ENCODE measurements at places on chromosomes 12 and 14.
A peak's percentile ranks its signal among the peaks of the same experiment; 100 is the strongest.

DNA sequence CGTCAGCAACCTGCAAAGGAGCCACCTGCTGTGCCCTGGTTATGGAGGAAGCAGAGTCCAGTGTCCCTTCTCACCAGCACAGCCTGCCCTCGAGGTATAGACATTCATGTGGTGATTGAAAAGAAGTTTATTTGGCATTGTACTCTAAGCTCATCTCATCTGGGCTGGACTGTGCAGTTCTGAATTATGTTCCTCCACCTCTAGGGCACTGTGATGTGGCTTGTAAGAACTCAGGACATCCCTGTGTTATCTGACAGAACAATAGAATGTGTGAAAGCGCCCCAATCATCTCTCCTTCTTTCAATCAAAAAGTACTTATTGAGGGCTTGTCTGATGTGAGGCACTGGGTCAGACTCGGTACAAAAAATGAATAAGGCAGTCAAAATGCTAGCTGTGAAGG lies 140.1 kb downstream of the DHRS2 start:
- DNase-seq, result no peak

- DNase-seq, result no peak
These were observed 15.3 kb upstream of the SPSB2 start for GRCh38 chr12:6888360-6888759.

- no peak for DNase-seq
These were observed 63.1 kb downstream of the C12orf75 start for GRCh38 chr12:105393587-105393986.

DNA sequence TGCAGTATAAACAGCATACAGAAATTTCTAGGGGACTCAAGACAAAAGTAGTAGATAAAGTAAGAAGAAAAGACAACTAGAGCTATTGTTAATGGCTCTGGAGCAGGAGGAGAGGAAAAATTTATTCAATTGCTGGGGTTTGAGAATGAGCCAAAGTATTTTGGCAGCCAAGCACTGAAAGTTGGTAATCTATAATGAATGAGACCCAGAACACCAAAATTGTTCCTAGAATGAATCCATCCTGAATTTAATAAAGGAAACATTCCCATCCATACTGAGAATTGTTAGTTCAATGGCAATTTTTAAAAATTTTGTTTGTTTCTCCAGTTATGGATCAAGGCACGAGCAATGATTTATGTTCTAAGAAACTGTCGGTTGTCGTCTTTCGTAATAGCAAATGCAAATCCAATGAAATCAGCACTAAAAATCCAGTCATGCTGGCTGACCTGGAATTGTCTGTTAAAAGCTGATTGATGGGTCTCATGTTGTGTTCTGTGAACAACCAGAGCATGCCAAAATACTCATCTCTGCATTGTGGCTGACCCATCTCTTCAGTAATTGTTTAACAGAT lies 170.9 kb upstream of the LMNTD1 start:
- no peak for DNase-seq

GRCh38 chr14:75126121-75126544 lies 715 bp downstream of the NEK9 start:
- peak; percentile 48 for DNase-seq

GRCh38 chr12:49673446-49674317 lies 33.5 kb downstream of the FMNL3 start:
- DNase-seq, result no peak

GRCh38 chr12:53670971-53671370 lies 4.9 kb downstream of the ATP5MC2 start:
- no peak for DNase-seq

DNA sequence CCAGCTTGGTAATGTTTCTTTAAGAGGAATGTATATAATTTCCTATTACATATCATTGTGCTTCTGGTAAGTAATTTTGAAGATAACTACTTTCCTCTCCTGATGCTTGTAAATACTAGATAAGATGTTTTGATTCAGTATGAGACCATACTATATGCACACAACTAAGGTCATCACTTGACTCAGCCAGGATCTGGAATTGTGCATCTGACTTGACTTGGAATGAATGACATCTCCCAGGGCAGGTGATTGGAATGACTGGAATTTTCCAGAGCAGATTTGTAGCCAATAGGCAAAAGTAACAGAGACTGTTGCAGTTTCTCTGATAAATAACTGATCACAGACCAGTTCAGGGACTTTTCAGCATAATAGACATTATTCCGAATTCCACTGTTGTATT lies 11.1 kb downstream of the BEST3 start:
- no peak for DNase-seq

- no peak for DNase-seq
These were observed 460 bp upstream of the SYNE2 start for GRCh38 chr14:63852271-63852816.

GRCh38 chr14:92906420-92906819 lies 16.5 kb upstream of the CHGA start:
- no peak for DNase-seq

- DNase-seq, result peak; percentile 72
These were observed 10.6 kb upstream of the TNFRSF1A start for GRCh38 chr12:6352193-6353173.

DNA sequence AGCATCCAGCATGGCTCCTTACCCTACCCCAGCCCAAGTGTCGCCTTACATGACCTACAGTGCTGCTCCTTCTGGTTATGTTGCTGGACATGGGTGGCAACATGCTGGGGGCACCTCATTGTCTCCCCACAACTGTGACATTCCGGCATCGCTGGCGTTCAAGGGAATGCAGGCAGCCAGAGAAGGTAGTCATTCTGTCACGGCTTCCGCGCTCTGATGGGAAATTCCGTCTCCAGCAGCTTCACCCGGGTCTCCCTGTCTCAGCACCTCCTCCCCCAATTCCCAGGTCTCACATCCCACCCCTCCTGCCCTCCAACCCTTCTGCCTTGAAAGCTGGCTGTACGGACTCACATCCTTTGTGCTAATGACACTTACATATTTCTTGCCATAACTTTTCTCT lies 14.6 kb downstream of the PAX9 start:
- DNase-seq, result no peak

DNA sequence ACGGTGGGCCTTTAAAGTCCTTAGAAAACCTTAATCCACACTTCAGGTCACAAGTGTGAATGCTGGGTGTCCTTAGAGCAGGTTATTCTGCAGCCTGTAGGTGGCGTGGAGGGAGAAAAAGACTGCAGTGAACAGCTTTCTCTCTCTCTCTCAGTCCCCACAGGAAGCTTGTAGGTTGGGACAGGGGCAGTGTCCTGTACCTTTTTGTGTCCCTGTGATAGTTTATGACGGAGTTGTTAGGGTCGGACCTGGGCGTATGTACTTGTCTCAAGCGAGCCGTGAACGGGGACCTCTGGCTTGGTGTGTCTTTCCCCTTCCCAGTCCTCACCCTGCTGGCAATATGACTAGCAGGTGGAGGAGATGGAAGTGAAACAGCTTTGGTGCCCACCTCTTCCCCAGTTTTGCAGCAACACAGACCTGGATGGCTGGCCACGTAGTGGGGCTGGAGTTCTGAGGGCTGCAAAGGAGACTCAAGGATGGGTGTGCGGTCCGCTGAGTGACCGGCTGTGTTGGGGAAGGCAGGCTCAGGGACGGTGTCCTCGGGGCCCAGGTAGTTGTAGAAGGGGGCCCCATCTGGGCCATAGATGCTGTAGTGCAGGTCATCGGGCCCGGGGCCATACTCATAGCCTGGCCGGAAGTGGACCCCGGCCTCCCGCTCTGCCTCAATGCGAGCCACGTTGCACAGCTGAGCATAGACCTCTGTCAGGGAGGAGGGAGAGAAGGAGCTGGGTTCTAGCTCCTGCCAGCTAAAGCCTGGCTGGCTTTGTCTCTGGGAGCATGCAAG lies 8.9 kb downstream of the ISCA2 start:
- DNase-seq, result no peak

DNA sequence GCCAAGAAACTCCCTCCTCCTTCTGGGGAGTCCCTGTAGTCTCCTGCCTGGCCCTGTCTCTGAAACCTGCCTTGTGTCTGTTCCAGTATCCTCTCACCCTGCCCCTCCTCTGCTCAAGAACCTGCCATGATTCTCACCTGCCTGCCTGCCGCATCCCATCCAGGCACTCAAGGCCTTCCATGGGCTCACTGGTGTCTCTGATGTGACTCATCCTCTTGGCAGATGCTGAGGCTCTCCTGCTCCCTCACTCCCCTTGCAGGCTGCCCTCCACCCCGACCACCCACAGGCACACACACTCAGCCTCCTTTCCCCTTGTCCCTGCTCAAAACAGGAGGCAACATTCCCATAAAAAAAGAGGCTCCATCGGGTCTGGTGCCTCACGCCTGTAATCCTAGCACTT lies 5.8 kb upstream of the BEGAIN start:
- no peak for DNase-seq

DNA sequence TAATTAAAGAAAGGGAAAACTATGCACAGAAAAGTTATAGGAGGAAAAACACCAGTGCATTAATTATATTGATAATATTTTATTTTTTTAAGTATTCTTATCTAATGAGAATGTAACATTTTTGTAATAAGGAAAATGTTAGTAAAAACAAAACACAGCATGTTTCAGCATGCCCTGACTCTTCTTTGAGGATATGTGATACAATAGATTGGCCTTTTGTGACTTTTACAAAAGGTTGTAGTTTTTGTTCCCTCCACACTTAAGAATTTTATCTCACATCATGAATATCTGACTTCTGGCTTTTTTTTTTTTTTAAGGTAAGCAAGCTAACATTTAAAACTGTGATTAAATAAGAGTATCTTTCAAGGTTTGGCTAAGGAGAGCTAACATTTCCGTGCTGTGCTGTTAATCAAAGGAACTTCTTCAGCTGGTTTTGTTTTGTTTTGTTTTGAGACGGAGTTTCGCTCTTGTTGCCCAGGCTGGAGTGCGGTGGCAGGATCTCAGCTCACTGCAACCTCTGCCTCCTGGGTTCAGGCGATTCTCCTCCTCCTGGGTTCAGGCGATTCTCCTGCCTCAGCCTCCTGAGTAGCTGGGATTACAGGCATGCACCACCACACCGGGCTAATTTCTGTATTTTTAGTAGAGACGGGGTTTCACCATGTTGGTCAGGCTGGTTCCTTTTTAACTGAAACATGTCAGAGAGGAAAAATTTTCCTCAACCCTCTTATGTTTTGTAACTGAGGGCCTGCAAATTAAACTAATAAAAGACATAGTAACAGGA lies 30.8 kb upstream of the RESF1 start:
- no peak for DNase-seq

GRCh38 chr12:77940011-77940423 lies 109.3 kb downstream of the NAV3 start:
- no peak for DNase-seq

DNA sequence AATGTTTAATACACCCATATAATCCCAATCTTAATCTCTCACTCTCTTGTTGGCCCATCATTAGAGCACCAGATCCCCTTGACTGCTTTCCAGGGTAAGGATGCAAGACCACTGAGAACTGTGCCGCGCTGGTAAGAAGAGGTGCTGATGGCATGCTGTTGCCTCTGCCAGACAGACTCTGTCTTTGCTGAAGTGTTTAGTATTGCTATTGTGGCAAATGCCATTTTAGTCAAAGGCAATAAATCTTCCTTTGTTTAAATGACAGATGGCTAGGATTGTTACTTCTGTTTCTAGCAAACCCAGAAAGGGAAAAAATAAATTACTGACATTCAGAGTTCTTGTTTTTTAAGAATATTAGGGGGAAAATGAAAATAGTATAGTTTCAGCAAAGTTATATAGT lies 152.3 kb downstream of the MON2 start:
- no peak for DNase-seq

DNA sequence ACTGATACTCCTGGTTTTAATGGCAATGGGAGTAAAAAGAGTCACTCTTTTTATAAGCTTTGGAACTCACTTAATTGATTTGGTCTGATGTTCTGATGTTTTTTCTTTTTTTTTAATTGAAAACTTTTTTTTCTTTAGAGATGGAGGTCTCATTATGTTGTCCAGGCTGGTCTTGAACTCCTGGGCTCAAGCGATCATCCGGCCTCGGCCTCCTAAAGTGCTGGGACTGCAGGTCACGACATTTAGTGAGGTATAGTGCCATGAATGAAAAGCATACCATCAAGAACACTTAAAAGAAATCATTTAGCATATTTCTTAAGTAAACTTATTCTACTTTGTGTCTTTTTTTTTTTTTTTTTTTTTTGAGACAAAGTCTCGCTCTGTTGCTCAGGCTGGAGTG lies 12.7 kb upstream of the EID3 start:
- DNase-seq, result no peak

- no peak for DNase-seq
These were observed 250.2 kb downstream of the DACT1 start for GRCh38 chr14:58887931-58888330.

DNA sequence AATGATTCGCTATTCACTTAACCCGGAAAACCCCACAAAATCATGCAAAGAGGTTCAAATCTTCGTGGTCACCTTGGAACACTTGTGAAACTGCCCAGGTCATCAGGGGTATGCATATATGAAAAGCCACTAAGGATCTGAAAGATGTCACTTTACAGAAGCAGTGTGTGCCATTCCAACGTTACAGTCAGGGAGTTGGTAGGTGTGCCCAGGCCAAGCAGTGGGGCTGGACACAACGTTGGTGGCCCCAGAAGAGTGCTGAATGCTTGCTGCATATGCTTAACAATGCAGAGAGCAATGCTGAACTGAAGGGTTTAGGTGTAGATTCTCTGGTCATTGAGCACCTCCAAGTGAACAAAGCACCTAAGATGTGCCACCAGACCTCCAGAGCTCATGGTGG lies 51.1 kb upstream of the EIF5 start:
- no peak for DNase-seq

DNA sequence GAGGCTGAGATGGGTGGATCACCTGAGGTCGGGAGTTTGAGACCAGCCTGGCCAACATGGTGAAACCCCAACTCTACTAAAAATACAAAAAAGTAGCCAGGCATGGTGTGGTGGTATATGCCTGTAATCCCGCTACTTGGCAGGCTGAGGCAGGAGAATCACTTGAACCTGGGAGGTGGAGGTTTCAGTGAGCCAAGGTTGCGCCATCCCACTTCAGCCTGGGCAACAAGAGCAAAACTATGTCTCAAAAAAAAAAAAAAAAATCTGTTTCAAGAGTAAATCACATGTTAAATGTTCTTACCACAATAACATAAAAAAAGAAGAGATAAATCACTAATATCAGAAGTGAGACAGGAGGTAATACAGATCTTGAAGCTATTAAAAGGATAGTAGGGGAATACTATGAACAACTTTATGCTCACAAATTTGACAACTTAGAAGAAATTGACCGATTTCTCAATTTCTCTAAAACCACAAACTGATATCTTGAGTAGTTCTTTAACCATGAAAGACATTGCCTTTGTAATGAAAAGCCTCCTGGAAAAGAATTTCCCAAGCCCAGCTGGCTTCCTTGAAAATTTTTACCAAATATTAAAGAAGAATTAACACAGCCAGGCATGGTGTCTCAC lies 37.7 kb downstream of the TAOK3 start:
- no peak for DNase-seq

DNA sequence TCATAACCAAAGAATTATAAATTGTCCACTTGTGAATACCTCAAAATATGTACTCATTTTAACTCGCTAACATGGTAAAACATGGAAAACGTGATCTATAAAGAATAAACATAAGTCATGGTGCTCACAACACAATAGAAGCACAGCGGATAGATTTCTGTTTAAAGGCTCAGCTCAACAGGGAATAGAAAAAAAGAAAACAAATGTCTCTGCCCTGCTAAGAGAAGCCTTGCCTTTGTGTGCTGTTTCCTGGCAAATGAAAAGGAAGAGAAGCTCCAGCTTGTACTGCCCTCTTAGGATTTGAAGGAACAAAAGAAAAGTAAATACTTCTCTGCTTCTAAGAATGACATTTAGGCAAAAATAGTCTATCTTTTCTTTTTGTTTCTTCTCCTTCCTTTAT lies 121.0 kb upstream of the KRR1 start:
- DNase-seq, result no peak

Measured in CD14-positive monocyte (primary cell).